ENCODE measurements at places on chromosomes 11 and 22. TPM values are rescaled to one million over a fixed set of nuclear protein-coding genes. Genes with fewer than 3 reads are reported as not detected.

Gene DAGLA
- 1.3 TPM for total RNA-seq

Gene MISFA
- 0.71 TPM for total RNA-seq

Gene OR52N4
- not detected for total RNA-seq

Gene ANO9
- total RNA-seq = not detected

Gene DDX17
- 372 TPM for total RNA-seq

Gene PRRG4
- total RNA-seq = under 0.01 TPM

Gene B4GAT1
- 28.2 TPM for total RNA-seq

Gene SHANK2
- 3.6 TPM for total RNA-seq

Gene SNX32
- total RNA-seq = 1.3 TPM

Gene DDTL
- total RNA-seq = 0.92 TPM

Gene POU2AF3
- total RNA-seq = 0.14 TPM

Gene MYO18B
- total RNA-seq = under 0.01 TPM

Gene BMAL1
- 9.2 TPM for total RNA-seq

Gene WT1
- 1.1 TPM for total RNA-seq

Gene TMEM86A
- 0.83 TPM for total RNA-seq

Gene RGL4
- not detected for total RNA-seq

Gene C22orf31
- 0.14 TPM for total RNA-seq

Gene TSKU
- 14.1 TPM for total RNA-seq

Gene OR8D4
- not detected for total RNA-seq

Gene GDPD4
- not detected for total RNA-seq

Gene APOBEC3B
- total RNA-seq = 0.37 TPM

Gene SAA2
- total RNA-seq = 0.28 TPM

Gene TPBGL
- total RNA-seq = not detected

Gene C22orf15
- total RNA-seq = 3.0 TPM

Gene SMIM35
- total RNA-seq = not detected

Gene LGALS12
- not detected for total RNA-seq

Gene APOBEC3H
- total RNA-seq = 0.28 TPM

Gene B3GAT1
- 0.09 TPM for total RNA-seq

Gene GLYATL1
- 0.57 TPM for total RNA-seq

Gene HEPHL1
- total RNA-seq = 0.14 TPM

Gene SHISAL1
- 17.5 TPM for total RNA-seq

Gene DCDC1
- total RNA-seq = 0.09 TPM

Gene RFPL1
- not detected for total RNA-seq

Measured in smooth muscle cell of bladder (primary cell).